ENCODE measurements at places on chromosomes 16 and 17. TPM values are rescaled to one million over a fixed set of nuclear protein-coding genes. Genes with fewer than 3 reads are reported as not detected.

Gene ARRB2
- 24.8 TPM for total RNA-seq

Gene PRSS36
- 0.38 TPM for total RNA-seq

Gene TMEM186
- 9.5 TPM for total RNA-seq

Gene IL34
- 7.4 TPM for total RNA-seq

- DNase-seq, result no peak
These were observed 57.3 kb downstream of the MGAT5B start for GRCh38 chr17:76925441-76925891.

- no peak for DNase-seq
These were observed 21.6 kb downstream of the UBALD1 start for GRCh38 chr16:4593086-4593485.

- no peak for DNase-seq
These were observed 1.6 kb downstream of the PPY start for GRCh38 chr17:43940630-43941029.

GRCh38 chr16:1525871-1526607 lies 7.4 kb upstream of the TMEM204 start:
- DNase-seq, result no peak

DNA sequence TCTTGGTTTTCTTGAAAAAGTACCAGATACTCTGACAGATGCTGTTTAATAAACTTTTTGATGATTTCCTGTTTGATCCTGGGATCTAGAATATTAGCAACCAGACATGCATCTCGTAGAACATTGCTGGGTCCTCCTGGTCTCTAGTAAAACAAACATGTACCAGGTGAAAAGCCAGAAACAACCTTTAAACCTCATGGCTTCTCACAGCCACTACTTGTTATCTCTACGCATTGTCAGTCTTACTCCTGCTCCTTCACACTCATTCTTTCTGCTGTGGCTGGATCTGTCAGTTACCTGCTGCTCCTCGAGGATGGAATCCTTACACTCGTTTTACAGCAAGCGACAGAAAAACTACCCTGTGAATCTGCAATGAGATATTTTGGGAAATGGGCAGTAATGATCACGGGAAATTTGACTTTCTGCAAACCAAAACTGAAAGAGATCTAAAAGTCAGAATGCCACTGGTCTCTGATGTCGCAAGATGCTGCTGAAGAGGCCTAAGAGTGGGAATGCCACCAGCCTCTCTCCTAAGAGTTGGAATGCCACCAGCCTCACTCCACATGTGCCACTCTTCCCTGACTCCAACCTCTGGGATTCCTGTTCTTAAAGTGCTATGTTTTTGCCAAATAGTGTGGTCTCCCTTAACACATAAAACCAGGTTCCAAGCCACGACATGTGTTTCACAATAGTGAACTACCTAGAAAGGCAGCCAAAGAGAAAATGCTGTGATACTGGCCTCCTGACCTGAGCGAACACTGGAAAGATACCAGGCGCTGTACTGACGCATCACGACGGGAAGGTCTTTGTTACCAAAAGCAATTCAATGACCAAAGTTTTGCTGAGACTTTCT lies 86.3 kb downstream of the VPS53 start:
- no peak for DNase-seq
